ENCODE measurements at places on chromosomes 1 and 21.

DNA sequence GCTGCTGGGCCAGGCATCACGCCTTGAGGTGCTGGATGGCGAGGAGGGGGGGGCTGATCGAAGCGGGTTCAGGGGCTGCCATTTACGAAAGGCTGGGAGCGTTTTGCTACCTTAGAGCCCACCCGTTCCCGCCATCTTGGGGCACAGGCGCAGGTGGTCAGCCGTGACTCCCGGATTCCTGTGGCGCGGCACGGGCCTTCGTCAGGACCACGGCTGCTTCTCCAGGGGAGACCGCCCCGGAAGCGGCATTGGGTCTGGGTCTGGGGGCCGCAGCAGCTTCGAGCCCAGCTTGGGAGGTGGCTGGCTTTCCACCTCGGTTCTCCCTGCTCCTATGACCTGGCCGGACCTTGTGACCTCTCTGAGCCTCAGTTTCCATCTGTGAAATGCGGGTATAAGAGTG is 23.8 kb downstream of the SPSB1 start:
- DNase-seq, result no peak

GRCh38 chr1:11187000-11187399 is 2.2 kb upstream of the ANGPTL7 start:
- no peak for DNase-seq

GRCh38 chr1:22835636-22836319 is 125.1 kb downstream of the EPHB2 start:
- DNase-seq, result no peak

DNA sequence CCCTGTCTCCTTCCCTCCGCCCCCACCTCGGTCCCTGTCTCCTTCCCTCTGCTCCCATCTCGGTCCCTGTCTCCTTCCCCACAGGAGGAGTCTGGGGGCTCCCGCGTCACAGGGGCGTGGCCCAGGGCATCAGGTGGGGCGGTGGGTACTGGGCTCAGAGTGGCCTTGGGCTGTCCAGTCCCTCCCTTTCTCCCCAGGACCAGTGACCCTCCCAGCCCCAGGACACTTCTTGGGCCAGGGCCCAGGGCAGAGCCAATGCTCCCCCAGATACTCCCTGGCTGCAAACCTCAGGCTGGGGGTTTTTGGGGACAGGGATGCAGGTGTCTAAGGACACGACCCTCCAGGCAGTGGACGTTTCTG is 6.8 kb upstream of the RNF223 start:
- DNase-seq, result no peak

DNA sequence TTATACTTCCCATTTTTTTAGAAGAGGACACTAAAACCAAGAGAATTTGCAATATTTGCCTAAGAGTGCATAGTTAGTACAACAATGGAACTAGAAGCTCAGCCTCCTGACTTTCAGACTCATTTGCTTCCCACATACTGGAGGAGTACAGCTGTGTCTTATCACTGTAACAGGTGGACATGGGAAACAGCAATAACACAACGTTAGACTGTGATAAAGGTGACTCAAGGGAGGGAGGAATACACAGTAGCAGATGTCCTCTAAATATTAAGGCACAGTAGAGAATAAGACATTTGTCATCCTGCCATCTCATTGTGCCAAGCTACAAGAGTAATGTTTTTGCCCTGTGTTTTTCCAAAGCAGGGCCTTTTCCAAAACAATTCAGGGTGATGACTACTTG is 55.4 kb upstream of the JAK1 start:
- no peak for DNase-seq

GRCh38 chr1:109641861-109642260 is 14.0 kb upstream of the GSTM4 start:
- no peak for DNase-seq

GRCh38 chr21:45257673-45258341 is 29.9 kb downstream of the POFUT2 start:
- DNase-seq, result no peak

DNA sequence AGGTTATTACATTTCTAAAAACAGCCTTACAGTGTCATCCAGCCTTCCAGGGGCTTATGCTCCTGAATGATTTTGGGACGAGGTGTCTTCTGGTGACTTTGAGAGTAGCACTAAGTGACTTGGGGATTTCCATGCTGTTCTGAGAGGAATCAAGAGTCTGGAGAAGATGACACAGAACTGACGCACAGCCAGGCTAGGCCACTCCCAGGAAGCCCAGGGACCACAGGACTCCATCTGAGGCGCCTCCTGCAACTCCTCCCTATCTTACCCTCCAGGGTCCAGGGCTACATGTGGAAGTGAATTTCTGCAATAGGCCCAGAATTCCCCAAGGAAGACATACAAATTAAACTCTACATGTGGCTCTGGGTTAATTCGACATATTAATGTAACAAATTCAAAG is 92.5 kb downstream of the SLC25A24 start:
- no peak for DNase-seq

DNA sequence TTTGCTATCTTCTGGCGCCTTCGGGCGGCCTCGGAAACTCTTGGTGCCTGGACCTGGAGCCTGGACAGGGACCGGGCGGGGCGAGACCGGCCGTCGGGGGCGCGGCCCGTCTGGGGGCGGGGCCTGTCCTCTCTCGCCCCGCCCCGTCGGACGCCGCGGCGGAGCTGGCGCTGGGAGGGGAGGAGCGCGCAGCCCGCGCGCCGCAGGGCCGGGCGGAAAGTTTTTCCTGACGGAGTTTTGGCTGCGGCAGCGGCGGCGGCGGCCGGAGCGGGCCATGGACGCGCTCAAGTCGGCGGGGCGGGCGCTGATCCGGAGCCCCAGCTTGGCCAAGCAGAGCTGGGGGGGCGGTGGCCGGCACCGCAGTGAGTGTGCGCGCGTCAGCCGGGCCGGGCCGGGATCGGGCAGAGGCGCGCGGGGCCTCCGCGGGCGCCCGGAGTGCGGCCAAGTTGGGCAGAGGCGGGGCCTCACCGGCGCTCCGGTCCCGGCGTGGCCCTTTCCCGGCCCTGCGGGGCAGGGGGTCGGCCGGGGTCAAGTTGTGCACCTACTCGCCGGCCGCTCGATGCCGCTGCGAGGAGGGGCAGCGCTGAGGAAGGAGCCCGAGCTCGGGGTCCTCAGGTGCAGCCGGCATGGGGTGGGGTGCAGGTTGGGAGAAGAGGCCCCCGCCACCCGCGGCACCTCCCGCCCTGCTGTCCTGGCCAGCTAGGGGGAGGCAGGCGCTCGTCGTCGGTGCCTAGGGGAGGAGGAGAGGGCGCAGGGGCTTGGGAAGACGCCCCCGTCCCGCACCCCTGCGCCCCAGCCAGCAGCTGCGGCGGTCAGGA is at the start of gene LDLRAP1:
LDLRAP1 (plus strand) TSS at position 182 of the 818 bp plus-strand sequence; CDS start at position 275, 93 bp downstream.
- peak; percentile 27 for DNase-seq
